ENCODE measurements at places on chromosomes 4 and X.

DNA sequence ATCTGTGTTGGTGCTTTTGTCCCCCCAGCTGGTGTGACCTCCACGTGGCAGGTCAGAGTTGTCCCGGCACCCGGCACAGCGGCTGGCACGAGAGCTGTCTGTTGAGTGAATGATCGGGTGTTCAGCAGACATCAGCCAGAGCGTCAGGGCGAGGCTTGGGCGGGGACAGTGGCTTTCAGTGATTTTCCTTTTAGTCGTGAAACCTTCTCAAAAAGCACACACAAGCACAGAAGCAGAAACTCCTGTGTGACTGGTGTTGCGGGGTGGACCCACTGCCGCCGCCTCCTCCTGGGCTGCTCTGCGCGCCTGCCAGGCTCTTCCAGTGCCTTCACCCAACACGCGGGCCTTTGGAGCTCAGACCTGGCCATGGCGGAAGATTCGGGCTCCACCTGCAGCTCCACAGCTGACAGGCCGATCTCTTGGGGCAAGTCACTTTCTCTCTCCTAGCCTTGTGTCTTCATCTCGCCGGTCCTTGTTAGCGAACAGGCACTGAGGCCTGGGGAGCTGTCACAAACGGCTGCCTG lies 51.4 kb upstream of the HGFAC start:
- DNase-seq = no peak

- DNase-seq = no peak
These were observed 118.5 kb downstream of the TLL1 start for GRCh38 chr4:165991325-165992180.

DNA sequence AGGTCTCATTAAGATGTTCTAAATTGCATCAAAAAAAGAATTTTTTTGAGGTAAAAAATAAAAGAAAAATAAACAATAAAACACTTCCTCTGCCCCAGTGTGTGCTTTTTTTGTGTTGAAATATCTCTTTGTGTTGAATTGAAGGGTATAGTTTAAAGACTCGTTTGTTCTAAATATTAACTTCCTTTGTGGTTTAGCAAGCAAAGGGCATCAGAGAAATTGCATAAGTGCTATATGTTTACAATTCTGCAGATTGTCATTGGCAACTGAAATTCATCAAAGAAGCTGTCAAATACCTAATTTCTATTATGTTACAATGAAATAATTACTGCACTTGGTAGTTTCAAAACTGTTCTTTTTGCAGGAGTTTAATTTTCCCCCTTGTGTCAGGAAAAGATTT lies 260.5 kb downstream of the DKK2 start:
- DNase-seq = no peak

- DNase-seq = no peak
These were observed 3.2 kb downstream of the GBA3 start for GRCh38 chr4:22695917-22696316.

- DNase-seq = no peak
These were observed 194.5 kb upstream of the EDA2R start for GRCh38 chrX:66833426-66833825.
